Posterior vena cava (tissue), 2 donors: ENCODE measurements at places on chromosomes 11 and 22. TPM values are rescaled to one million over a fixed set of nuclear protein-coding genes. Genes with fewer than 3 reads are reported as not detected.

Gene GUCY1A2
- 34.1 TPM for total RNA-seq

GRCh38 chr22:44211946-44212930 lies 31.5 kb downstream of the PARVG start:
- DNase-seq, result peak; percentile 84

GRCh38 chr11:63337070-63337469 lies 32.5 kb upstream of the SLC22A9 start:
- DNase-seq, result no peak

DNA sequence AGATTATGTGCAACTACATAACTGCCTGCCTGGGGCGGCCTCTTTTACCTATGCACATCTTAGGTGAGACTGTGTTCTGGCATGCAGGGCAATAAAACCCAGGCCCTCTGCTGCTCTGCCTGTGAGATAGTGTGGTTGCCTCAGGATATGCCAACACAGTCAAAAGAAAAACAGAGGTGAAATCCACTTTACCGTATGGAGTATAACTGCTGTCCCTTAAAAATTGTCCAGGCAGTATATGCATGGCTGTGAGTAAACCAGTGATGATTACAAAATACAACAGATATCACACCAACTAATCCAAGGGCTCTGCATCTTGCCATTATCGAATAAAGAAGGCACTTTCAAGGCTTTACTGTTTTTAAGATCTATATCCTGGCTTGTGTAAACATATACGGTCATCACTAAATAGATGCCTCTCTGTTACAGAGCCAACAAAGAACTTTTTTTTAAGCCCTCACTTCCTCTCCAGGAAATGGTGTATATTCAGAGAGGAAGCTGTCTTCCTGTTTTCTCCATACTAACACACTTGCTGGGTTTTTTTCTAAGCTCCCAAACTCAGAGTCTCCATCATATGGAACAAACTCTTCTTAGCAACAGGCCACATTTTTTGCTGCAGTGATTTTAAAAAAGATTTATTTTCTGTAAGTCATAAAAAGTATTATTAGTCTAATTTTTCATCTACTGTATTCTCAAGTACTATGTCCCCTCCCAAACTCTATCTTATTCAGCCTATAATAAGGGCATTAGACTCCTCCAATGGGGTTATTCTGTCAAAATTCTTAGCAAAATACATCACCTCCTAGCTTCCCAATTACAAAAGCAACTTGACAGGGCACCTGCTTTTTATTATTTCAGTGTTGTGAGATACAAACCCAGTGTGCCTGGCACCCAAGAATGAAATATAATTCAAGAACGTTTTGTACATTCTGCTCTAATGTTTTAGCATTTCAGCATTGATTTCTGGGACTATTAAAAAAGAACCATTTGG lies 135.2 kb downstream of the MAML2 start:
- DNase-seq, result no peak

DNA sequence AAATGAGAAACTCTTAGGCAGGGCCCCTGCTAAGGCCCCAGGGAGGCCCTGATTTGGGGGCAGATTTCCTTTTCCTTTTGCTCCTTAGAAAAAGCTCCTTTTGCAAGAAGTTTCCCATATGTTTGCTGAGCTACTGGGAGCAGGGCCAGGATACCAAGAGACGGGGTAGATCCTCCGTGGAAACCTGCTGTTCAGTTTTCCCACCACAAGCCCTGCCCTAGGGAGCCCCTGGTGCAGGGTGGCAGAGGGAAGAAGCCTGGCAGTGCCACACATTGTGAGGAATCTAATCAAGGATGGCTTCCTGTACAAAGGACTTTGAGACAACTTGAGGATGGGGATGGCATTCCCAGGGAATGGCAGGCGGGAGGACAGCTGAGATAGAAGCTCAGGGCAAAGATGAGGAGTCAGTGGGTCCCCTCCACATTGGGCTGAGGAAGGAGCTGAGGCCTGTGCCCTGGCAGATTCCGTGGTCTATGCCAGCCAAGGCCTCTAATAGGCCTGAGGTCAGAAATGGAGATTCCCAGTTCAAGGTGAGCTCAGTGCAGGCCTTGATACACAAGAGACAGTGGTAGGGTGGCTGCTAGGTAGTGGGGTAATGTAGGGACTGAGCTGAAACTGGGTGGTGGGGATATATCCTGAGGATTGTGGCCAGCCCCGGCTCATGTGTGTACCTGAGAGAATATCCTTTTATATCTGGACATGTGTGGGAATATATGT lies 15.0 kb downstream of the TUB start:
- DNase-seq, result no peak

- no peak for DNase-seq
These were observed 20.3 kb downstream of the FLI1 start for GRCh38 chr11:128714123-128714522.

DNA sequence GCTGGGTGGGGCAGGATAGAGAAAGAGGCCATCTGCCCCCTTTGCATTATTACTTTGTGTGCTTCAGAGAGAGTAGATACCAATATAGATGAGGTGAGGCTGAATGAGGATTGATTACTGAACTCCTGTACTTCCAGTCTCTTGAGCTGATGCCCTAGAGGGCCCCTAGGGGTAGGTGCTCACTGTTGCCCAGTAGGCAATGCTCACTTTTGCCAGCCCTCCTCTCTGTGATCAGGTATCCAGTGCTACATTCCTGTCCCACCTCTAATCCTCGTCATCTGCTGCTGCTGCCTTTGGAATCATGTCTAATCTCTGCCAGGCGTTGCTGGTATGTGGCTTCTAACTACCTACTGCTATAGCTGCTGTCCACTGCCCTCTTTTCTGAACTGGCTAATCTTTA lies 57.2 kb downstream of the CCDC83 start:
- no peak for DNase-seq
